ENCODE measurements at places on chromosomes 16 and 17.
A peak's percentile ranks its signal among the peaks of the same experiment; 100 is the strongest.

DNA sequence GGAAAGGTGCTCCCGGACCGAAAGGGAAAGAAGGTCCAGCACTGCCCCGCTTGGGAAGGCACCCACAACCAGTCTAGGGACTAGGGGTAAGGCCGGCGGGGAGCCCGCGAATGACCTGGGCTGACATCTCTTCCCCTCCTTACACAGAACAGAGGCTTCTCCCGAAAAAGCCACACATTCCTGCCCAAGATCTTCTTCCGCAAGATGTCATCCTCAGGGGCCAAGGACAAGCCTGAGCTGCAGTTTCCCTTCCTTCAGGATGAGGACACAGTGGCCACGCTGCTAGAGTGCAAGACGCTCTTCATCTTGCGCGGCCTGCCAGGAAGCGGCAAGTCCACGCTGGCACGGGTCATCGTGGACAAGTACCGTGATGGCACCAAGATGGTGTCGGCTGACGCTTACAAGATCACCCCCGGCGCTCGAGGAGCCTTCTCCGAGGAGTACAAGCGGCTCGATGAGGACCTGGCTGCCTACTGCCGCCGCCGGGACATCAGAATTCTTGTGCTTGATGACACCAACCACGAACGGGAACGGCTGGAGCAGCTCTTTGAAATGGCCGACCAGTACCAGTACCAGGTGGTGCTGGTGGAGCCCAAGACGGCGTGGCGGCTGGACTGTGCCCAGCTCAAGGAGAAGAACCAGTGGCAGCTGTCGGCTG, 1.5 kb downstream of the CNP start:
- no peak for DNase-seq

DNA sequence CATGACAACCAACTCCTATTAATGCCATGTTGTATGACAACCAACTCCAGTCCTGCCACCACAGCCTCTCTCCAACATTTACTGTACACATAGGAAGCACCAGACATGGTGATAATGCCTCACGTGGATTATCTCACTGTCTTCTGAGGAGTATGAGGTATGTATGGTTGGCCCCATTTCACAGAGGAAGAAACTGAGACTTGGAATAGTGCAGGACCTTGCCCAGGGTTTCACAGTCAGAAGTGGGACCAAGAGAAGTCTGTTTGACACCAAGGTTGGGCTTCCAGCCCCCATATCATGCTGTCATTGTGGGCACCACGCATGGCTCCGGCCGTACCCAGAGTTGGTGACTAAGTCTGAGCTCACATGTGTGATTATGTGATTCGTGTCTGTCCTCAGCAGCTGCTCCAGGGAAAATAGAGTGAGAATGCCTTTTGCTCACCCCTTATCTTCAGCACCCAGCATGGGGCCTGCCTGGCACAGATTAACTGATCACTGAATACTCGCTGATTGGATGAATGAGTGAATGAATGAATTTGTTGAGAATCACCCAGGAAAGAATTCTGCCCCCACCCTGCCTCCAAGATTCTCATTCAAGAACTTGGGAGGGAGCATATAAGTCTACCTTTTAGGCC, 204.1 kb upstream of the NLRP1 start:
- DNase-seq = no peak

GRCh38 chr17:1947743-1948516, 77.2 kb downstream of the RTN4RL1 start:
- DNase-seq = no peak

DNA sequence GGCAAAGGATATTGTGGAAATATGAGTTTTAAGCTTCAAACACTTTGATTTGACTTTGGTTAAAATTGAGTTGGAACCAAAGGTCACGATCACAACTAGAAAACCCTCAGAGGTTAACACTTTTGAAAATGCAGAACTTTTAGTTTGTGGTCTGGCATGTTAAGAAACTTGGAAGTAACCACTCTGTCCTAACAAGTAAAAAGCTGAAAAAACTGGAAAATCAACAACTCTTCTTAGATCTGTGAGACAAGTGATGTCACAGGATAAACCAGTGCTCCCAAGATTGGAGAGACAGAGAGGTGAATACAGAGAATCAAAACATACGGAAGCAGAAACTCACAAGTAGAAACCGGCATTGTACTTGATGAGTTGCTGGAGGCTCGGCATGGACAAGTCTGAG, 17.4 kb downstream of the MFSD6L start:
- DNase-seq = no peak

- no peak for DNase-seq
Measured at GRCh38 chr16:75096656-75097055, 19.9 kb downstream of the LDHD start.

DNA sequence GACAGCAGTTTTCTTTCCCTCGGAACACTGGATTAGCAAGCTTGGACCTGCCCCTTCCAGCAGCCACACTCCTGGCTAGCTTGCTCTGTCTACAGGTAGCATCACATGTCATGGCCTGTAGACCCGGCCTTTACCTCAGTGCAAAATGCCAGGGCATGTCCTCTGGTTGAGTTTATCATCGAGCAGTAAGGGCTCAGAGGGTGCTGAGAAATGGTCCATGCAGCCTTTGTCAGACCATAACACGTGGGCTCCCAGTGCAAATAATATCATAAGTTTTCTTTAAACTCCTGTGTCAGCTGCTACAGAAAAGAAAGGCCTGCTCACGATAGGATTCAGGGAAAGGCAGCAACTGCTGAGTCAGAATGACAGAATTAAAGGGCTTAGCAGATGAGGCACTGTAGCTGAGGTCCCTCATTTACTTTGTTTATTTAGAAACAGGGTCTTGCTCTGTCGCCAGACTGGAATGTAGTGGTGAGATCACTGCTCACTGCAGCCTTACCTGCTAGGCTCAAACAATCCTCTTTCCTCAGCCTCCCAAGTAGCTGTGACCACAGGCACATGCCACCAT, 8.0 kb upstream of the GNA13 start:
- peak; percentile 66 for DNase-seq

GRCh38 chr16:17780181-17780580, 309.4 kb upstream of the XYLT1 start:
- no peak for DNase-seq

GRCh38 chr16:1309888-1310831, 724 bp downstream of the UBE2I start:
- peak; percentile 73 for DNase-seq

- DNase-seq = peak; percentile 84
Measured at GRCh38 chr17:42116705-42117396, 4.3 kb downstream of the KAT2A start.

- no peak for DNase-seq
Measured at GRCh38 chr17:79226037-79226436, 151.4 kb downstream of the ENGASE start.

DNA sequence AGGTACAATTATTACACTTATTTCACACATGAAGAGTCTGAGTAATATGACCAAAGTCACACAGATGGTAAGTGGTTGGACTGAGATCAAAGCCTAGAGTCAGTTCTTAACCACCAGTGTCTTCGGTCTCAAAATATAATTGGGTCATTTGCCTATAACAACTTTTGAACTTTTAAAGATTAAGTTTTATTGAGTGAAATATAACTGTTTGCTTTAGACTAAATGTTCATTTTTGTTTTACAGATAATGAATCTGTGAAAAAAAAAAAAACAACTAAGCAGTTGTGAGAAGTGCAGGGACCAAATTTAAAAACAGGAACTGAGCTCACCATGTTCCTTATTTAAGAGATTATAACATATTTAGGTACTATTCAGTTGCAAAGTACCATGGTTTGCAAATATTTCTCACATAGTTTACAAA, 150.1 kb downstream of the ITFG1 start:
- no peak for DNase-seq

DNA sequence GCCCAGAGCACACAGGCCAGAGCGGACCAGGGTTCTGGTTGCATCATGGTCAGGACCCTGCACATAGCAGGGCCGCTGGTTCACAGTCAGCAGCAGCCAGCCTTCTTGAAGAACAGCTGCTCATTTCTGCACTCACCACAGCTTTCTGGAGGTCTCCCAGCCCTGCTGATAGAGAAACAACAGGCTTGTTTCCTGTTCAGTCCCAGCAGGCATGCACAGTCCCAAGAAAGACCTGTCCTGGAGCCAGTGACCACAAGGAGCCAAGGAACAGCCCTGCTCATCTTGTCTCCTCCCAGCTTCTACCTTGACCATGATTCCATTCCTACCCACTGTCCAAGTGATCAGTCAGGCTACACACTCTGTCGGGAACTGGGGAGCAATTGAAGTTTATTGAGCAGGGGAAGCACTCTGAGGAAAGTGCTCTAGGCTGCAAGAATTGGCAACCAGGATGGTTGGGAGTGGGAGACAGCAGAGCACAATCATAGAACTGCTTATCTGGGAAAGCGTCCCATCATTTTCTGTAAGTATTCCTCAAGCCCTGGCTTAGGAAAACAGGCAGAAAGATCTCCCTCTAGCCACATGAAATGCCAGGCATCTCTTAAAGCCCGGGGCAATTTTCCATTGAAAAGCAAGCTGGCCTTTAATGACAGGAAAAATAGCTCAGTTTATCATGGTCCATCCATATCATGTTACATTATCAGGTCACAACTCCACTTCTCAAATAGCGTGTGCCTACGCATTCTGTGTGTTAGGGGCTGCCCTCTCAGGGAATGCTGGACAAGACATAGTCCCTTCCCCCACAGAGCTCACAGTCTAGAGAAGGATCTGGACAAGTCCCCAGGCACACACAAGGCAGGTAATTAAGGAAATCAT, 155.4 kb upstream of the FOXF1 start:
- peak; percentile 47 for DNase-seq

GRCh38 chr16:21235199-21235585, 1.7 kb downstream of the ANKS4B start:
- no peak for DNase-seq

DNA sequence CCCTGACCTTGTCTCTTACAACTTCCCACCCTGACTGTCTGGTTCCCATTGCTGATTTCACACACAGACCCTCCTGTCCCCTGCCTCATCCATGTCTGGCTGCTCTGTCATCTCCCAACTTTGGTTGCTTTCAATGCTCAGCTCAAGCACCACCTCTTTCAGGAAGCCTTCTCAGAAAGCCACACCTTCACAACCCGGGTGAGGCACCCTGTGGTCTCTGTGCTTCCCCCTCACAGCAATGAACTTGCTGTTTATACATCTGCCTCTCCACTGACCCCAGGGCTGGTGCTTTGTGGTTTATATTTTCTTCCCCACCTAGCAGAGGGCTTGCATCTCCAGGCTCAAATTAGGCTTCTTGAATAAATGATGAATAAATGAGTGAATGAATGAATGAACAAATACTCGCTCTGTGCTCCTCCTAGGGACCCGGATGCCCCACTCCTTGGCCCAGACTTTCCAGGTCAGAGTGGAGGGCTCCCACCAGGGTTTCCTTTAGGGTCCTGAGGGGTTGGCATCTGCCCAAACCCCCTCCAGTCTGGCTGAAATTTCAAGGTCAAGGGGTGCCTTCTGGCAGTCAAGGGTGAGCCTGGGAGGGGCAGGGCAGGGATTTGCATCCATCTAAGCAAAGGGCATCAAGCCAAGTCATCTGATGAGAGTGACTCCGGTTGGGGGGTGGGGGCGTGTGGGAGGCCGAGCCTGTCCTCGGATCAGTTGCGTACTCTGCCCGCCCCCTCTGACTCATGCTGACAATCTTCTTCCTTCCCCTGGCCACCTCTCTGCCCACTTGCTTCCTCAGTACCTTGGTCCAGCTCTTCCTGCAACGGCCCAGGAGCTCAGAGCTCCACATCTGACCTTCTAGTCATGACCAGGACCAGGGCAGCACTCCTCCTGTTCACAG, at the start of gene ITGAX:
Gene ITGAX, plus strand, starts transcription at position 783 of the 898 bp plus-strand sequence. Its CDS starts 79 bp downstream, at position 862.
- peak; percentile 4 for DNase-seq

- DNase-seq = no peak
Measured at GRCh38 chr16:25258861-25259179, 1.2 kb upstream of the ZKSCAN2 start.

- no peak for DNase-seq
Measured at GRCh38 chr16:24825696-24826095, 20.1 kb upstream of the SLC5A11 start.

DNA sequence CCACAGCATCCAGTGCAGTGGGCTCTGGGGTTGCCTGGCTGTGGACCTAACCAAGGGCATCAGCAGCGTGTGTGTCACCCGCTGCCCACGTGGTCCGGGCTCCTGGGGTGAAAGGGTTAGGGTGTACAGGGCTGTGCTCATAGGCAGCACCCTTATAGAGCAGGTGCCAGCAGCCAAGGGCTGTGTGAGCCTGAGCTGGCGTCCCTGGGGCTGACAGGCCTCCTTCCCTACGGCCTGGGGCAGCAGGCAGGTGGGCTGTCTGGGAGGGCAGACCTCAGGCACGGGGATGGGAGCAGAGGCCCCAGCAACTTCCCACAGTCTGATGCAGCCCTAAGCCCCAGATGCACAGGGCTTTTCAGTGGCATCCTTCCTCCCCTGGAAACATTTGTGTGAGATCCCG, 13.9 kb downstream of the CD300A start:
- no peak for DNase-seq

DNA sequence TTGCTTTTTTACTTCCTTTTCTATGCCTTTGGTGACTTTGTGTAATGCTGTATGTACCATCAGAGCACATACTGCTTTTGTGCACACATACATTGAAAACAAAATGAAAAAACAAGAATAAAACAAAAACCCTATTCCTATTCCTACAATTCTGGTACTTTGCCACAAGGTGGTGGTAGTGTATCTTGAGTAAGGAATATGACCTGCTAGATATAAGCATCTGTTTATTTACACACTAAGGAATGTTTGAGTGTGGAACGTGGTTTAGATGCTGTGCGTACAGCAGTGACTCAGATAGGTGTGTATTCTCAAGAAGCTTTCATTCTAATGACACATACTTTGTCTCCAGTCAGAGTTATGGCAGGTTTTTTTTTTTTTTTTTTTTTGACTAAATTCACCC, 606.2 kb downstream of the WWOX start:
- DNase-seq = peak; percentile 75

DNA sequence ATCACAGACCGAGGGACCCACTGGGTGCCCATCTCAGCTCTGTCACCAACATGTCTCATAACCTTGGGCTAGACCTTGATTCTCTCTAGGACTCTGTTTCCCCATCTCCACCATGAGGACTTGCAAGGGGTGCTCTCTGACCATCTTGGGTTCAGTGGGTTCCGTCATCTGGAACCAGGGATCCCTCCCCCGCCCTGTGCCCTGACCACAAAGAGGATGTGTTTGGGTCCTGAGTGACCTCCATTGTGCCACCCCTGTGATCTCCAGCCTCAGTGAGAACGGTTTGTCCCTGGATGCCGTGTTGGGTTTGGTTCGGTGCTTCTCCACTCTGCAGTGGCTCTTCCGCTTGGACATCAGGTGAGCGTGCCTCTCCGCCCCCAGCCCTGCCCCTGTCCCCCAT, 49.1 kb upstream of the CPNE2 start:
- DNase-seq = no peak
